ENCODE measurements at places on chromosomes 12 and 14. TPM values are rescaled to one million over a fixed set of nuclear protein-coding genes. Genes with fewer than 3 reads are reported as not detected.

The SYNDIG1L gene
- not detected for total RNA-seq

The KIF26A gene
- not detected for total RNA-seq

The RECQL gene
- 40.1 TPM for total RNA-seq

The KLRC3 gene
- 69.1 TPM for total RNA-seq

The OVCH1 gene
- not detected for total RNA-seq

The TOMM20L gene
- 0.66 TPM for total RNA-seq

The IGF1 gene
- not detected for total RNA-seq

DNA sequence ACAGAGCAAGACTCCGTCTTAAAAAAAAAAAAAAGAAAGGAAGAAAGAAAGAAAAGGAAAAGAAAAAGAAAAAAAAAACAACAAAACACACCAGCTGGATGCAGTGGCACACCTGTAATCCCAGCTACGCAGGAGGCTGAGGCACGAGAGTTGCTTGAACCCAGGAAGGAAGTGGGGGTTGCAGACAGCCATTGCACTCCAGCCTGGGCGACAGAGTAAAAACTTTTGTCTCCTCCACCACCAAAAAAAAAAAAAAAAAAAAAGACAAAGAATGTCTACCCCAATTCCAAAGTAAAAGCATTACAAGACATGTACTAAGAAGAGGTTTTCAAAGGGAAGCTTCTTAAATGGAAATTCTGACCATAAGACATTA lies 53.4 kb downstream of the HNRNPC start:
- peak; percentile 49 for DNase-seq
- peaks cover 56% of the 10 kb centered on the region for H3K36me3 ChIP-seq
- no peaks in the 10 kb centered on the region for H3K27me3 ChIP-seq
- H3K4me3 ChIP-seq, result no peak overlapping the region
- peaks cover 22% of the 10 kb centered on the region for H3K4me1 ChIP-seq

GRCh38 chr14:88324930-88325329 lies 1.9 kb upstream of the KCNK10 start:
- H3K27ac ChIP-seq, result no peak overlapping the region
- DNase-seq, result no peak
- H3K4me3 ChIP-seq, result no peak overlapping the region
- H3K4me1 ChIP-seq, result peaks cover 9% of the 10 kb centered on the region

DNA sequence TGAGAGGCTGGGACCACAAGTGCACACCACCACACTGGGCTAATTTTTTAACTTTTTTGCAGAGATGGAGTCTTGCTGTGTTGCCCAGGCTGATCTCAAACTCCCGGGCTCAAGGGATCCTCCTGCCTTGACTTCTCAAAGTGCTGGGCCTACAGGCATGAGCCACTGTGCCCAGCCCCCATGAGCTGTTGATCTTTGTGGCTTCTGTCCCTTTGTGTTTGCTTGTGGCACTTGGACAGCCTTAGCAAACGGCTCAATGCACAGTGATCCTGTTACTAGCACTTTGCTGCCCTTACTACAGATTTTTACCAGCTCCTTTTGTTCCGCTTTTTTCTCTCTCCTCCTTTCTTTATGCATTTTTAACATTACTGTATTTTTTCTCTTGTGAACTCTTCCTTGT lies 25.3 kb upstream of the EVL start:
- H3K27ac ChIP-seq, result no peak overlapping the region
- H3K4me3 ChIP-seq, result no peak overlapping the region
- H3K4me1 ChIP-seq, result no peaks in the 10 kb centered on the region
- no peak for DNase-seq
- no peaks in the 10 kb centered on the region for H3K27me3 ChIP-seq

GRCh38 chr14:30875788-30876053 lies 1.4 kb downstream of the COCH start:
- no peaks in the 10 kb centered on the region for H3K36me3 ChIP-seq
- peaks cover 28% of the 10 kb centered on the region for H3K27me3 ChIP-seq
- peaks cover 10% of the 10 kb centered on the region for H3K4me1 ChIP-seq
- H3K4me3 ChIP-seq, result no peak overlapping the region

- no peaks in the 10 kb centered on the region for H3K27me3 ChIP-seq
- H3K27ac ChIP-seq, result no peak overlapping the region
- no peak for DNase-seq
Measured at GRCh38 chr14:52824462-52824861, 33.1 kb upstream of the GNPNAT1 start.

- peaks cover 6% of the 10 kb centered on the region for H3K27me3 ChIP-seq
- DNase-seq, result no peak
Measured at GRCh38 chr12:67137256-67137655, 131.9 kb upstream of the CAND1 start.

GRCh38 chr14:50974118-50974517 lies 29.8 kb upstream of the PYGL start:
- H3K27ac ChIP-seq, result no peak overlapping the region
- no peaks in the 10 kb centered on the region for H3K27me3 ChIP-seq
- no peaks in the 10 kb centered on the region for H3K36me3 ChIP-seq
- H3K4me3 ChIP-seq, result no peak overlapping the region

DNA sequence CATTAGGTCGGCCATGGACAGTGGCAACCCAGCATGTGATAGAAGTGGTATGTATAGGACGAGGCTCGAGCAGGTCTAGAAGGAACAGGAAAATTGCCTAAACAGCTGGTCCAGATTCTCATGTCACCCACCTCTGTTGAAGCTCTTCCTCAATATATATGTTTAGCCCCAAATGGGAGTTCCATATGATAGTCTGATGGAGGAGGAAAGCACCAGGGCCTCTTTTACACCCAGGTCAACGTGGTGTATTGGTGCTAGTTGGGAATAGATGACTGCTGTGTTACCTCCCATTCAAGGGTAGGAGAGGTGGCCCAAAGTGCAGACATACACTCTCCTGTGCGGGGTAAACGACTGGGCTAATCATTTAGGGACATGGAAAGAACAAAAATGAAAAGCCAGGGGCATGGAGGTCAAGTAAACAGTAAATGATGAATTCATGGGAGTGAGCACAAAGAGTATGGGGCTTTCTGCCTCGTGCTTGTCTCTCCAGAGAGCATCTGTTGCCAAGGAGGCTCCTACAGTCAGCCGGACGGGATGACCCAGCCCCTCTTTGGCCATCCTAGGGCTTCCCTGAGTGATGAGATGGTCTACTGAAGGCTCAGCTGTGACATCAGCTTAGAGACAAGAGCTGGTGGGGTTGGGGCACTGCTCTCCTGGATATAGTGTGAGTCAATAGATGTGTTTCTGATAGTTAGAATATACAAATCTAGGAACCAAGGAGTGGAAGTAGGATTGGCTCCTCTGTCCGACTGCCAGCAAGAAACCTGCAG lies 5.5 kb upstream of the PRIMA1 start:
- H3K36me3 ChIP-seq, result no peaks in the 10 kb centered on the region
- no peak overlapping the region for H3K27ac ChIP-seq
- no peak for DNase-seq
- H3K27me3 ChIP-seq, result peaks cover 10% of the 10 kb centered on the region

DNA sequence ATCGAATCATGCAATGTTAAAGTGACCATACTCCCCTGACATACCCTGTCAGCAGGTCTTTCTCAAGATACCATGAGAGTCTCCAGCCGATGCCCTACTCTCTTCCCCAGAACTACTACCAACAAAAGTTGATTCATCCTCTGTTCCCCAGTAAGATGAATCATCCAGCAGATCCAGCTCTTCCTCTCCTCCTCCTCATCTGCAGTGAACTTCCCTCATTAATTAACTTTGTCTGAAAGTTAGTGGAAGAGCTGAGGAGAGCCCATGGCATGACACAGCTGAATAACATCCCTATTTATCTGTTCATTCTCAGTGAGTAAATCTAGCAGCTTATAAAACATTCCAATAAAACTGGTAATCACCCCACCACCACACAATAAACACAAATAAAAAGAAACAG lies 213.4 kb downstream of the EGLN3 start:
- no peaks in the 10 kb centered on the region for H3K4me1 ChIP-seq
- no peak for DNase-seq
- no peak overlapping the region for H3K27ac ChIP-seq
- no peak overlapping the region for H3K4me3 ChIP-seq

DNA sequence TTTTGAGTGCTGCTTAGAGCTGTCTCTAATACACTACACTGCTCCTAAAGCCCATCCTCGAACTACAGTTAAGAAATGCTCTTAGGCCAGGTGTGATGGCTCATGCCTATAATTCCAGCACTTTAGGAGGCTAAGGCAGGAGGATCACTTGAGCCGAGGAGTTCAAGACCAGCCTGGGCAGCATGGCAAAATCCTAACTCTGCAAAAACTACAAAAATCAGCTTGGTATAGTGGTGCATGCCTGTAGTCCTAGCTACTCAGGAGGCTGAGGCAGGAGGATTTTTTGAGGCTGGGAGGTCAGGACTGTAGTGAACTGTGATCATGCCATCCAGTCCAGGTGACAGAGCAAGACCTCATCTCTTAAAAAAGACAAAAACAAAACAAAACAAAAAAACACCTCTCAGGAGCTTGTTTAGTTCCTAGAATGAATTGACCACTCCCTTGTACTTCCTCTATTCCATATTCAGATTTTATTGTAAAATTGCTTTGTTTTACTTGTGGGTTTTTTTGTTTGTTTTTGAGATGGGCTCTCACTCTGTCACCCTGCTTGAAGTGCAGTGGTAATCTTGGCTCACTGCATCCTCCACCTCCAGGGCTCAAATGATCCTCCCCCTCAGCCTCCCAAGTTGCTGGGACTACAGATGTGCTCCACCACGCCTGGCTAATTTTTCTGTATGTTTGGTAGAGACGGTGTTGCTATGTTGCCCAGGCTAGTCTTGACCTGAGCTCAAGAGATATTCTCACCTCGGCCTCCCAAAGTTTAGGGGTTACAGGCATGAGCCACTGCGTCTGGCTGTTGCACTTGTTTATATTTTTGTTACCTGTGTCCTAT lies 13.6 kb downstream of the MDM2 start:
- no peak overlapping the region for H3K27ac ChIP-seq
- H3K4me3 ChIP-seq, result no peak overlapping the region
- H3K27me3 ChIP-seq, result no peaks in the 10 kb centered on the region
- H3K4me1 ChIP-seq, result no peaks in the 10 kb centered on the region

DNA sequence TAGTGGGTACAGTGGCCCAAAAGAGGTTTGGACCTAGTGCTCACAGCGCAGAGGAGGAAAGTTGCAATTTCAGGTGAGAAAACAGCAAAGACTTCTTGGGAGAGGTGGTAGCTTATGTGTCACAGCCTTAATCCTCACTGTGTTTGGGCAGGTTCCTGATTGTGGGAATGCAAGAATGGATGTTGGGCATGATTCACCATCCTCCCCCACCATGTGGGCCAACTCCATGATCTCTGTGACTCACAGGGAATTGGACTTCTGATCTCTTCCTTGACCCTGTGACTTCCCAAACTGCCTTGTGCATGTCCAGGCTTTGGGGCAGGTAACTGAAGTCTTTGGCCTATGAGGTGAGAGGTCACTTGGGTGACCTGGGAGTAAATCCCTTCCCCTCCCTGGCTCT lies 1.8 kb upstream of the CHST11 start:
- H3K36me3 ChIP-seq, result no peaks in the 10 kb centered on the region
- H3K27me3 ChIP-seq, result no peaks in the 10 kb centered on the region
- DNase-seq, result no peak

DNA sequence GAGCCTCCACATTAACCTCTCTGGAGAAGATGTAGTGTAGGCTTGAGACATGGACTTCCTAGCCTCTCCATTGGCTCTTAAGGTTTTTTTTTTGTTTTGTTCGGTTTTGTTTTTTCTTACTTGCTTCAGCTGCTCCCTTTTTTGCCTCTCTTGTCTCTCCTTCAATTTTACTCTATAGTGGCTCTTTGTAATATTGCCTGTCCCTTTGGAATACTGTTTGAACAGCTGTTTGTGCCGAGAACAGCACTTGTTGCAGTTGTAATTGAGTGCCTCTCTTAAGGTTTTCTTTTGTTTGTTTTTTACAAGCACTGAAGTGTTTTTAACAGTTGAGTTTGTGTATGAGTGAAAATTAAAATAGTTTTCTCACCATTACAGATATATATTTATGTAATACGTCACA lies 567.7 kb downstream of the LRFN5 start:
- no peaks in the 10 kb centered on the region for H3K4me1 ChIP-seq
- H3K27me3 ChIP-seq, result no peaks in the 10 kb centered on the region
- H3K27ac ChIP-seq, result no peak overlapping the region
- no peak overlapping the region for H3K4me3 ChIP-seq
- no peaks in the 10 kb centered on the region for H3K36me3 ChIP-seq
- DNase-seq, result no peak

- no peak overlapping the region for H3K4me3 ChIP-seq
- H3K4me1 ChIP-seq, result no peaks in the 10 kb centered on the region
- H3K27me3 ChIP-seq, result no peaks in the 10 kb centered on the region
- peak; percentile 29 for DNase-seq
- peaks cover 18% of the 10 kb centered on the region for H3K36me3 ChIP-seq
Measured at GRCh38 chr14:45201905-45202304, 51.1 kb downstream of the MIS18BP1 start.

GRCh38 chr12:113506867-113507266 lies 35.2 kb upstream of the LHX5 start:
- no peak overlapping the region for H3K4me3 ChIP-seq
- H3K27ac ChIP-seq, result no peak overlapping the region
- no peaks in the 10 kb centered on the region for H3K36me3 ChIP-seq
- DNase-seq, result no peak
- H3K27me3 ChIP-seq, result no peaks in the 10 kb centered on the region

DNA sequence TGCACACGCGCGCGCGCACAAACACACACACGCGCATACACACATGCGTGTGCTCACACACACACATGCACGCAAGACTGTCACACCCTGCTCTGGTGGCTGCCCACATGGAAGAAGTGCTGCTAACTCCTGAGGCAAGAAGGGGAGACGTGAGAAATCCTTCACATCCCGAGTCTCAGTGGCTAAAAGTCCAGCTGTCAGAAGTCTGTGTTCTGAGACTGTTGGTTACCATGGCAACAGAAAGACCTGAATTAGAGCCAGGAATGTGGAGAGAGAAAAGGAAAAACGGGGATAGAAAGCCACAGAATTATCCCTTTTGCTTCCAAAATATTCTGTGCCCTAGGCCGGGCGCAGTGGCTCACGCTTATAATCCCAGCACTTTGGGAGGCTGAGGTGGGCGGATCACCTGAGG lies 71.2 kb downstream of the PPFIBP1 start:
- no peak for DNase-seq
- H3K27me3 ChIP-seq, result no peaks in the 10 kb centered on the region
- H3K4me1 ChIP-seq, result no peaks in the 10 kb centered on the region
- no peak overlapping the region for H3K4me3 ChIP-seq
- no peak overlapping the region for H3K27ac ChIP-seq
- H3K36me3 ChIP-seq, result no peaks in the 10 kb centered on the region

GRCh38 chr12:6450091-6450868 lies 1.6 kb upstream of the TAPBPL start:
- H3K27ac ChIP-seq, result peak overlapping the region; percentile 98
- no peaks in the 10 kb centered on the region for H3K27me3 ChIP-seq
- H3K36me3 ChIP-seq, result peaks cover 22% of the 10 kb centered on the region

DNA sequence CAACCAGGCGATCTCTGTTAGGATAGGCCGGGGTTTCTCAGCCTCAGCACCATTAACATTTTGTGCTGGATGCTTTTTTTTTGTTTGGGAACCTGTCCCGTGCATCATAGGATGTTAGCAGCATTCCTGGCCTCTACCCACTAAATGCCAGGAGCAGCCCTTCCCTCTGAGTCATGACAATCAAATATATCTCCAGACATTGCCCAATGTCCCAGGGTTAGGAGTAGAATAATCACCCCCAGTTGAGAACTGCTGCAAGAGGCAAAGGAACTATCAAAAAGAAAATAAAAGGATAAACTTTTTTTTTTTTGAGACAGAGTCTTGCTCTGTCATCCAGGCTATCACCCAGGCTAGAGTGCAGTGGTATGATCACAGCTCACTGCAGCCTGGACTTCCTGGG lies 76.0 kb downstream of the ACACB start:
- H3K4me1 ChIP-seq, result no peaks in the 10 kb centered on the region
- no peaks in the 10 kb centered on the region for H3K36me3 ChIP-seq
- H3K27ac ChIP-seq, result no peak overlapping the region
- H3K4me3 ChIP-seq, result no peak overlapping the region
- DNase-seq, result no peak
